ENCODE measurements at places on chromosomes 16 and 17.

DNA sequence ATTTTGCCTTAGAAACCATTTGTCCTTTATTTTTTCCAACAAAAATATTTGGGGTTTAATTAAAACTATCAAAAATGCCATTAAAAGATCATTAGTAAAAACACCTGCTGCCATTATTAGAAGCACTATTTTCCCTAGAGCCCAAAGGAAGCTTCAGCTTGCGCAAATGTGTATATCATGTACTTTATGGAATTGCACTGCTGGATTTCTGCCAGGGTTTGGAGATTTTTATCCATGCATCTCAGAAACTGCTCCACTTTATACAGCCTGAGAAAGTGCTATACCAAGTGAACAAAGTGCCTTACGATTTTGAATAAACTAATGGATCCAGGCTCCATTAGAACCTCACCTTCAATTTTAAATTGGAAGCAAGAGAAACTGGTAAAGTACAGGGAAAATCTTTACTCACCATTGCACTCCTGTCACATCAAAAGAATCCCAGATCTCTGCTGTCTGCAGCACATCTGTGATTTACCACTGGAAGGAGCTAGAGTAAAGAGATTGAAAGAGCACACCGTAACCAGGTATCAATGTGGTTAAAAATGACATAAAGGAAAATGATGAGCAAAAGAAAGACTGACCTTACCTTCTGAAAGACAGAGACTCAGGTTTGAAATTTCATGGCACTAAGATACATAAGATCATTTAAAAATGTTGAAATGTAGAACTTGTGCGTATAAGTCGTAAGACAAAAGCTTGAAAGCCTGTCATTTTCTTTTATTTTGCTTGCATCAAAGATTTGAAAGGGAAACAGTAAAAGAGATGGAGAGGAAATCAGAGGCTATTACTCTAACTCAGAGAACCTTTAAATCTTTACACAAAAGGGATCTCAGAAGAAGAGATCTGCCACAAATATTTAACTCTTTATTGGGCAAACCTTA is 678.1 kb upstream of the GOT2 start:
- no peak for DNase-seq

- DNase-seq: no peak
These were observed 19.1 kb downstream of the NOD2 start for GRCh38 chr16:50712560-50712898.

GRCh38 chr16:30482366-30482765 is 9.8 kb downstream of the ITGAL start:
- DNase-seq: no peak

DNA sequence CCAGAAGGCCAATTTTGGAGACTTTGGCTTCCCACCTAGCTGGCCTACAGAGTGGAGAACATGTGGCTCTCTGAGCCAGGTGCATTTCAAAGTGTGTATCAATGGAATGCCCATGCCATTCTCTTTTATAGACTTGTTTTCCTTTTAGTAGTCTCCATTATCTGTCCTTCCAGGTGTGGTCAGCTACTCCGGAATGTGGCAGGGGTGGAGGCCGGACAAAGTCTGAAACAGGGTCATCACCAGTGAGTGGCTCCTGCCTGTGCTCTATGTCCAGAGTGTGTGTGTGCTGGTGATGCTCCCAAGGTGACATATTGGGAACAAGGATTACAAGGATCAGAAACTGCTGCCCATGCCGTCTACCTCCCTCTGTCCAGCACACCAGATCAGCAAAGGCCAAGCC is 3.8 kb upstream of the TMEM220 start:
- DNase-seq: no peak

DNA sequence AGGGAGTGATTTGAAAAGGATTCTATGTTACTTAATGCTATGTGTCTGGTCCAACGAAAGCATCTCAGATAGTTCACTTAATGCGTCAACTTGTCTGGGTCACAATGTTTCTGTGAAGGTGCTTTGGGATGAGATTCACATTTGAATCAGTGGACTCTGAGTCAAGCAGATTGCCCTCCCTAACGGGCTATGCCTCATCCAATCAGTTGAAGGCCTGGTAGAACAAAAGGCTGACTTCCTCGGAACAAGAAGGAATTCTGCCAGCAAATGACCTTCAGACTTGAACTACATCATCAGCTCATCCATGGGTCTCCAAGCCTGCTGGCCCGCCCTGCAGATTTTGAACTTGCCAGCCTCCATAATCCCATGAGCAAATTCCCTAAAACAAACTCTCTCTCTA is 15.2 kb downstream of the EMP2 start:
- DNase-seq: no peak

GRCh38 chr16:62989480-62989879 is 953.2 kb upstream of the CDH8 start:
- no peak for DNase-seq

GRCh38 chr17:68973098-68973846 is 18.1 kb upstream of the ABCA8 start:
- DNase-seq: no peak

DNA sequence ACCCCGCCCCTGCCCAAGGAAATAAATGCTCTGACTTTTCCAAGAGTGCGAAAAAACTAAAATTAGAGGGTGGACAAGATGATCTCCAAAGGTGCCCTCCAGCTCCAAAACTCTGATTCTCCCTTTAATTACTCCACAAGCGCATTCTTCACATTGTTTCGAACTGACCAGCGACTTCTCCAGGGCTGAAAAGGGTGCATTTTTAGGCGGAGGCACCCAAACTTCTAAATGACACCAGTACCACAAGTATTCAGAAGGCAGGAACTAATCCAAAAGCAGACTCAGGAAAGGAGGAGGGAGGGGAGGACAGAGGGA is 750 bp downstream of the ZFHX3 start:
- no peak for DNase-seq

- DNase-seq: no peak
These were observed 74.5 kb upstream of the RCVRN start for GRCh38 chr17:9979463-9979995.

- DNase-seq: no peak
These were observed 78.4 kb upstream of the NKD1 start for GRCh38 chr16:50469744-50470321.

DNA sequence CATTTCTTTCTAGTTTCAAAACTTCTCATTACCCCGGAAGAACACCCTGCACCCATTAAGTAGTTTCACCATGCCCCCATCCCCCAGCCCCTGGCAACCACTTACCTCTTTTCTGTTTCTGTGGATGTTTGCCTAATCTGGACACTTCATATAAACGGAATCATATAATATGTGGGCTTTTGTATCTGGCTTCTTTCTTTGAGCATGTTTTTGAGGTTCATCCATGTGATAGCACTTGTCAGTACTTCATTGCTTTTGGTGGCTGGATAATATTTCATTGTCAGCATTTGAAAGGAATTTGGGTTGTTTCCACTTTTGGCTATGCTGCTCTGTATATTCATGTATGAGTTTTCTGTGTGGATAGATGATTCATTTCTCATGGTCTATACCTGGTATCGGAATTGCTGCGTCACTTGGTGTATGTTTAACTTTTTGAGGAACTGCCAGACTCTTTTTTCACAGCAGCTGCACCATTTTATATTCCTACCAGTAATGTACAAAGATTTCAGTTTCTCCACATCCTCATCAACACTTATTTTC is 30.0 kb upstream of the SLC5A10 start:
- no peak for DNase-seq

DNA sequence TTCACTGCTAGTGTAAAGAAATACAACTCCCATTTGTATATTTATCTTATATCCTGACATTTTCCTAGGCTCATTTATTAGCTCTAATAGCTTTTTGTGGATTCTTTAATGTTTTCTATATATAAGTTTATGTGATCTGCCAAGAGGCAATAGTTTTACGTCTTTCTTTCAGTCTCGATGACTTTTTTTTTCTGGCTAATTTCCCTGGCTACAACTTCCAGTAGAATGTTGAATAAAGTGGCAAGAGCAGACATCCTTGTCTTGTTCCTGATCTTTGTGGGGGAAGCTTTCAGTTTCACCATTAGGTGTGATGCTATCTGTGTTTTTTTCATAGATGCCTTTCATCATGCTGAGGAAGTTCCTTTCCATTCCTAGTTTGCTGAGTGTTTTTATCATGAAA is 43.9 kb upstream of the ABCA3 start:
- DNase-seq: no peak

- DNase-seq: no peak
These were observed 10.3 kb downstream of the MYCBPAP start for GRCh38 chr17:50518384-50519023.

DNA sequence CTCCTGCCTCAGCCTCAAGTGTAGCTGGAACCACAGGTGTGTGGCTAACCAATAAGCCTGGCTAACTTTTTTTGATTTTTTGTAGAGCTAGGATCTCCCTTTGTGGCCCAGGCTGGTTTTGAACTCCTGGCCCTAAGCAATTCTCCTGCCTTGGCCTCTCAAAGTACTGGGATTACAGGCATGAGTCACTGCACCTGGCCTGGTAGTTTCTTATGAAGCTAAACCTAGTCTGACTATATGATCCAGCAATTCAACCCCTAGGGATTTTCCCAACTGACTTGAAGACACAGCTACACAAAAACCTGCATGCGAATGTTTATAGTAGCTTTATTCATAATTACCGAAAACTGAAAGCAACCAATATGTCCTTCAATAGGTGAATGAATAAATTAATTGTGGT is 176.2 kb upstream of the IRX3 start:
- no peak for DNase-seq

DNA sequence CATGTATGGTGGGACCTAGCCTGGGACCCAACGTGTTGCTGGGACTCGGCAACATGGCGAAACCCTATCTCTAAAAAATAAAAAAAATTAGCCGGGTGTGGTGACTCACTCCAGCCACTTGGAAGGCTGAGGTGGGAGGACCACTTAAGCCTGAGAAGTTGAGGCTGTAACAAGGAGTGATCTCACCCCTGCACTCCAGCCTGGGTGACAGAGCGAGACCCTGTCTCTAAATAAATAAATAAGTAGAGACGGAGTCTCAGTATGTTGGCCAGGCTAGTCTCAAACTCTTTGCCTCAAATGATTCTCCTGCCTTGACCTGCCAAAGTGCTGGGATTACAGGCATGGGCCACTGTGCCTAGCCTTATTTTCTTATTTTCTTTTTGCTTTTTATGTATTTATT is 10.1 kb upstream of the CNP start:
- no peak for DNase-seq

DNA sequence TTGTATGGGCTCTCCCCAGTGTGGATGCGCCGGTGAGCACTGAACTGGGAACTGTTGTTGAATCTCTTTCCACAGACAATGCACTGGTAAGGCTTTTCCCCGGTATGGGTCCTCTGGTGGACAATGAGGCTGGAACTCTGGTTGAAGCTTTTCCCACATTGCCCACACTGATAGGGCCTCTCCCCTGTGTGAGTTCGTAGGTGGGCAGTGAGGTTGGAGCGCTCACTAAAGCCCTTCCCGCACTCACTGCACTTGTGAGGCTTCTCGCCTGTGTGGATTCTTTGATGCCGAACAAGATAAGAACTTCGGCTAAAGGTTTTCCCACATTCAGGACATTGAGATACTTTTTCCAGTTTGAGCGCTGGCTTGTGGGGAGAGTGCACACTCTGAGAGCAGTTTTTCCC is 17.8 kb downstream of the ZSCAN32 start:
- DNase-seq: no peak

DNA sequence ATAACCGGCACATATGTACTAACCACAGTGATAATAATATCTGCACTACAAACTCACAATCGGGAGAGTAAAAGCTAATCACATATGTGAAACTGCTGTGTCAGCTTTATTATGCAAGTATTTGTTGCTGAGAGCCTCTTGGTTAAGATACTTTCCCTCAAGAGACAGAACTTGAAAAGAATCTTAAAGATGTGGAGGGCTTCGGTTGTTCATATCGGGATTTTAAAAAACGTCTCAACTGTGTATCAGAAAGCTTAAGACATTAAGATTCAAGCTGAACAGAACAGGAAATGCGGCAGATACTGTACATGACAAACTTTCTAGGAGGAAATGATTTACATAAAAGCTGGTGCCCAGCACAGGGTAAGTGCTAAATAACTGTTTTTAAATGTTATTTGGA is 27.5 kb upstream of the HLF start:
- no peak for DNase-seq

DNA sequence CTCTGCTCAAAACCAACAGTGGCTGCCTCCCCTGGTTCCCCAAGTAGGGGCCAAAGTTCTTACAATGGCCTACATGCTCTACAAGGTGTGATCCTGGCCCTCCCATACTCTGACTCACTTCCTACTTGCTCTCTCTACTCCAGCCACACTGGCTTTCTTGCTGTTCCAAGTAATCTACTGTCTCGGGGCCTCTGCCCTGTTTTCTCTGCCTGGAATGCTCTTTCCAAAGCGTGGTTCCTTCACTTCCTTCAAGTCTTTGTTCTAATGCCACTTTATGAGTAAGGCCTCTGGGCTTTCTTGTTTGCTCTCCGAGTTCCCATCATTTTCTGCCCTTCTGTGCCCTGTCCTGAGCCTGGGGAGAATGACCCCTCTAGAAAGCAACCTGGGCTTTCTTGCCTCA is 4.1 kb upstream of the CDH3 start:
- DNase-seq: no peak

GRCh38 chr17:61116577-61116976 is 283.1 kb upstream of the TBX2 start:
- DNase-seq: no peak

DNA sequence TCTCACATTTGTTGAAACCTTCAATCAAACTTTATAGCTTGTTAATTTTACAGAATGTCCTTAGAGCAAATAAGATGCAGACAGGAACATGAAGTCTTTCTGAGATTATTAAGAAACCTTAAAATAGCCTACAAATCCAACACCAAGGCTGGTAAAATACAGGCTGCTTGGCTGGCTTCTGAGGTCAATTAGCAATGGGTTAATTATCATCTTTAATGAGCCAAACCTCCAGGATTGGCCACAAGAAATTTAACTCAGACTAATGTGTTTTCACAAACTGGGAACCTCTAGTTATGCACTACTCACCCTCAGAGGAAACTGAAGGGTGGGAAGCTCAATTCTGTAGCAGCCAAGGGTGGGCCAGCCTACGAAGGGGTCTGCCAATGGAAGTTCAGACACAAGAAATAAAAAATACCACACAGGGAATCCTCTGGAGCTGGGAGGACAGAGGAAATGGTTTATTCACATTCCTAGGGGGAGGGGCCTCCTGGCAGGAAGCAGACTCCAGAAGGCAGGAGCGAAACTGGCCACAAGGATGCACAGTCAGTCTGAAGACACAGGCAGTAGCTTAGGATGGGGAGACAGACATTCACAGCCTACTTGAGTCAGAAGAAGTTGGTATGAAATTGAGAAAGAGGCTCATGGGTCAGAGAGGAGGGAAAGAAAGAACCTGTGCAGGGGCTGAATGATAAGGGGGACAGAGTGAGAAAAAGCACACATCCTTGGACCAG is 36.1 kb downstream of the HIC1 start:
- no peak for DNase-seq

- peak; percentile 41 for DNase-seq
These were observed 5.2 kb downstream of the SLFN11 start for GRCh38 chr17:35368081-35368830.

DNA sequence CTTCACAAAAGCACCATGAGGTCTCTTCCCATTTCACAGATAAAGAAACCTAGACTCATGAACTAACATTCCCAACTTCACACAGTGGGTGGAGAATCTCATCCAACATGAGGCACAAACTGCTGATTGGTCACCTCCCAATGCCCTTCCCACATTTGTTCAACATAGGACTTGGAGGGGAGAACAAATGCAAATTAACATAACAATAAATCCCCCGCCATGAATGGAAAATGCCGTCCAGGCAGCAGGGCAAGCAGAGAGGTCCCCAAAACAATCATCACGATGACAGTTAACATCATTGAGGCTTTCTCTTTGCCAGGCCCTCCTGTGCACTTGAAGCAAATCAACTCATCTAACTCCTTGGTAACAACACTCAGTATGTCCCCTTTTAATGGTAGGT is 185.3 kb downstream of the TMEM132E start:
- DNase-seq: no peak

GRCh38 chr17:14471052-14471451 is 170.2 kb downstream of the HS3ST3B1 start:
- no peak for DNase-seq
